ENCODE measurements at places on chromosomes 4 and X.

GRCh38 chr4:97106161-97106560 is 1037.1 kb downstream of the STPG2 start:
- DNase-seq, result no peak

- DNase-seq, result no peak
Measured at GRCh38 chrX:80812176-80812575, 2.5 kb upstream of the BRWD3 start.

- DNase-seq, result no peak
Measured at GRCh38 chr4:123952530-123953274, 556.1 kb downstream of the SPRY1 start.

GRCh38 chrX:98357146-98357545 is 1473.4 kb downstream of the RPA4 start:
- DNase-seq, result no peak

GRCh38 chr4:68708566-68708965 is 38.1 kb upstream of the UGT2B15 start:
- no peak for DNase-seq

- no peak for DNase-seq
Measured at GRCh38 chrX:40949071-40949470, 136.2 kb upstream of the USP9X start.

DNA sequence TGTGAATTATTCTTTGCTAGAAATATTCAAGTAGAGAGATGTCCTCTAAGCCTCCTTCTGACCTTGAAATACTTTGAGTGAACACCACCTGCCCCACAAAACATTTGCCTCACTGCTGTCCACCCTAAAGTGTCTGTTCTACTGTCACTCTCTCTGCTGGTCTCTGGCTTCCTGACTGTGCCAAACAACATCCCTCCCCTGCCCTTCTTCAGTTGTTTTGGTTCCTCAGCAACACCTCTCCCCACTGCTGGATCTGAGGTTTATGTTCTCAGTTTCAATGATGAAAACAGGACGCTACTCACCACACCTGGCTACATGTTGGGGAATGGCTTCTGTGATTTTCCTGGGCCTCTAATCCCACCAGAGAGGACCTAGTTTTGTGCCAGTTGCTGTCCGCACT is 456.9 kb downstream of the BCOR start:
- DNase-seq, result no peak

GRCh38 chr4:13849778-13850177 is 222.3 kb upstream of the BOD1L1 start:
- no peak for DNase-seq

DNA sequence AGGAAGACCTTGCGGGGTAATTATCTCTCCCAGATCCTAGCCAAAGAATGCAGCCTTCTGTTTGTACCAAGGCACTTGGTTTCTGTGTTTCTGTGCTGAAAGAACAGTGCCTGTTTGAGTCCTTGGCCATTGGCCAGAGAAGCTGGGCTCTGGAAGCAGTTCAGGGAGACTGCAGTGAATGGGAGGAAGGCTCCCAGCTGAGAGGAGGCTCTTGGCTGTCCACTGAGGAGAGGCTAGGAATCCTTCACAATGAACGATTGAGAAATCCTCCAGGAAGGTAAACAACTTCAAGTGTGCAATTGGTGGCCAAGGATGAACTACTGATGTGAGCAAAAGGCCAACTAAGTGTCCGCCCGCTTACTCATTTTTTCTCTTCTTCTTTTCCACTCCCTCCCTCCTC is 61.3 kb downstream of the HS3ST1 start:
- DNase-seq, result no peak

DNA sequence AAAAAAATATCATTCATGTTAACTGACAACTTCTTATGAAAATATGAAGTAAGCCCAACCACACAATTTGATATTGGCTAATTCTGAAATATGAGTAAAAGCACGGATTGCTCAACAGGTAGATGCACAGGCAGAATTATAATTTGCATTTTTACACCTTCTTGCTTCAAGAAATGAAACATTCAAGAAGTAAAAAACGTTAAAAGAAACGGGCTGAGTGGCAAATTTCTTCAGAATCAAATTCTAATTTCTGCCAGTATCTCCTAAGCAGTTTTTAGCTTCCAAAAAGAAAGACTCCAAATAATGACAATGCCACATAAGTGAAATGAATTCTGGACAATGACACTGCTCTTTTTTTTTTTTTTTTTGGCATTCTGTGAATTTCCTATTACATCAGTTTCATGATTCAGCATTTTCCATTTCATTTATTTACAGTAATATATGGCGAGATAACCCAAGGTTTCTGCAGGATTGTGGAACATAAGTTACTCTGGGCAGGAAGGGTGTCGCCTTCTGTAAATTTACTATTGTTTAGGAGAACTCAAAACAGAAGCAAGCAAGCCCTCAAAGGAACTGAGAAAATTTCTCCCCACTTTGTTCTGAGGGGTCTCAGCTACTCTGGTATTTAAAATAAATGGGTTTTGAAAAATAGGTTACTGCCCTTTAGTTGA is 1.4 kb downstream of the SEL1L3 start:
- DNase-seq, result no peak

DNA sequence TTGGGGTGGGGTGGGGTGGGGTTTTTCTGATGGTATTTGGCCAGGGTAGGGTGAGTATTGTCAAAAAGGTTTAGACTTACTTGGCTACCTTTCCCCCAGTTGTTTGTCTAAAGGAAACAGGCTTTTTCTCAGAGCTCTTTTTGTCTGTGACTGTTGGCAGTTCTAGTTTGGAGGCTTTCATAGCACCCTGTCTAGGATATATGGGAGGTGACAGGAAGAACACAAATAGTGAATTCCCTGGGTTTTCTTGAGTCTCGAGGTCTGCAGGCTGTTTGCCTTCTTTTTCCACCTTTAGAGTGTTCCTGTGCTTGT is 13.5 kb downstream of the RPS6KA3 start:
- no peak for DNase-seq

GRCh38 chr4:36256398-36256891 is 12.1 kb upstream of the ARAP2 start:
- DNase-seq, result no peak

DNA sequence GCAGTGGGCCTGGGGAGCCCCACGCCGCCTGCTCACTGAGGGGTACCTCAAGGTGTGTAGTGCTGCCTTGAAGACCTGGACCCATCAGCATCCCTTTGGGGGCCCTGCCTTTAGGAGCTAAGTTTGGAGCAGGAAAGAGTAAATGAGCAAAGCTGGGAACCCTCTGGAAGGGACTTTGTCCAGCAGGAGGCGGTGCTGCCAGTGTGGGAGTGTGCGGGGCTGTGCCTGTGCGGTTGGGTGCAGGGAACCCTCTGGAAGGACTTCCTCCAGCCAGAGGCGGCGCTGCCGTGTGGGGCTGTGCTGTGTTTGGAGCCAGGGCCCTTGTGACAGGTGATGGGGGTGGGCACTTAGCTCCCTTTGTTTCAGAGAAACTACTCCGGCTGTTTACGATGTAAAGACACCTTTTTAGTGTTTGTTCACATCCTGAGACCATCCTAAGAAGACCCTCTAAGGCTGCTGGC is 25.8 kb downstream of the RGS12 start:
- no peak for DNase-seq

GRCh38 chr4:173485164-173485563 is 44.9 kb downstream of the HAND2 start:
- no peak for DNase-seq

DNA sequence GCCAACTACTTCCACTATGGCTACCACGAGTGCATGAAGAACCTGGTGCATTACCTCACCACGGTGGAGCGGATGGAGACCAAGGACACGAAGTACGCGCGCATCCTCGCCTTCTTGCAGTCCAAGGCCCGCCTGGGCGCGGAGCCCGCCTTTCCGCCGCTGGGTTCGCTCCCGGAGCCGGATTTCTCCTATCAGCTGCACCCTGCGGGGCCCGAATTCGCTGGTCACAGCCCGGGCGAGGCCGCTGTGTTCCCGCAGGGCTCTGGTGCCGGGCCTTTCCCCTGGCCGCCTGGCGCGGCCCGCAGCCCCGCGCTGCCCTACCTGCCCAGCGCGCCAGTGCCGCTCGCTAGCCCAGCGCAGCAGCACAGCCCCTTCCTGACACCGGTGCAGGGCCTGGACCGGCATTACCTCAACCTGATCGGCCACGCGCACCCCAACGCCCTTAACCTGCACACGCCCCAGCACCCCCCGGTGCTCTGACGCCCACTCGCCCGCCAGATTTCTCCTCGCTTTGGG is 2.1 kb downstream of the HELT start:
- DNase-seq, result no peak

Data from BJ (cell line).